ENCODE measurements at places on chromosomes 4 and X. TPM values are rescaled to one million over a fixed set of nuclear protein-coding genes. Genes with fewer than 3 reads are reported as not detected.

GRCh38 chrX:1661048-1661921, 46.4 kb downstream of the ASMT start:
- no peaks in the 10 kb centered on the region for H3K27me3 ChIP-seq
- no peak overlapping the region for H3K27ac ChIP-seq
- H3K4me3 ChIP-seq, result peak overlapping the region; percentile 28
- no peaks in the 10 kb centered on the region for H3K36me3 ChIP-seq
- no peak for DNase-seq

GRCh38 chr4:123528501-123529277, 132.1 kb downstream of the SPRY1 start:
- no peak overlapping the region for H3K4me3 ChIP-seq
- H3K27ac ChIP-seq, result no peak overlapping the region
- DNase-seq, result peak; percentile 20
- H3K4me1 ChIP-seq, result no peaks in the 10 kb centered on the region
- H3K27me3 ChIP-seq, result no peaks in the 10 kb centered on the region
- no peaks in the 10 kb centered on the region for H3K36me3 ChIP-seq

DNA sequence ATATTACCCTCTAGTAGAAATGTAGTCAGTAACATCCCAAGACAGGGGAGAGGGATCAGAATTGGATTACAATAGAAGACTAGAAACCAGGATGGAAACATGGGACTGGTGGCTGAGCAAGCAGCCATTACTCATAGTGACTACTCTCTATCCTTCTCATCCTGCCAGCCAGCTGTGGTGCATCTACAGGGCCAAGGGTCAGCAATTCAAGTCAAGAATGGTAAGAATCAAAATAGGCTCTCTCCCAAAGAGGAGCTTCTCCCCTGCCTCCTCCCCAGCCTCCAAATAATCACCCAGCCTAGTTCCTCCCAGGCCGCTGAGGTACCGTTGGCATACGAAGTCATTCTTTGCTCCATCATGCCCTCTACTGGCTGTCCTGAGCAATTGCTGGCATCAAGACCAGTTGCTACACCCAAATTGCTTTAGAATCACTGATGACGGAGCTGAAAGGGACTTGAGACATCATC, 19.4 kb downstream of the AWAT2 start:
- H3K4me3 ChIP-seq, result no peak overlapping the region
- H3K27me3 ChIP-seq, result no peaks in the 10 kb centered on the region
- no peaks in the 10 kb centered on the region for H3K4me1 ChIP-seq

GRCh38 chr4:73387552-73387951, 16.5 kb upstream of the ALB start:
- no peak overlapping the region for H3K4me3 ChIP-seq
- no peak overlapping the region for H3K27ac ChIP-seq
- H3K4me1 ChIP-seq, result no peaks in the 10 kb centered on the region
- no peaks in the 10 kb centered on the region for H3K27me3 ChIP-seq

DNA sequence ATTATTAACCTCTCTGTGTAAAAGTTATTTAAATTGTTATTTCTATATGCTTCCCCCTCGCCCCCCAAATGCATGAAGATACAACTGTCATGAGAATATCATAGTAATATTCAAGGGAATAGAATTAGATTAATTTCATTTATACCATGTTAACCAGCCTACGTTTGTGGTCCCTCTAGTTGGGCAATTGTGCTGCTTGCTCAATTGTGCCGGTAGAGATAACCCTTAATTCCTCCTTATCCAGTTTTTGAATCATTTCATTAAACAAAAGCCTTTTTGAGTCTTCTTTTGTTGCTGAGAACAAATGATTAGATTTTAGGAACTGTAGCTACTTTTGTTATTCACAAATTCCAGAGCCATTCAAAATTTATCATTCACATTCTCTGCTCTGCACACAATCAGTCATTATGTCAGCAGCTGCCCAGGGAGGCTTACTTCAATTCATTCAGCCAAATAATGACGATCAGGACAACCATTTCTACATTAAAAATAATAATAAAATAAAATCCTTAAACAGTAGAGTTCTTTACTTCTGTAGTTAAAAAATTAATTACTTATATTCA, 98.1 kb downstream of the ADGRL3 start:
- H3K4me3 ChIP-seq, result no peak overlapping the region
- peaks cover 15% of the 10 kb centered on the region for H3K4me1 ChIP-seq
- H3K27ac ChIP-seq, result no peak overlapping the region
- H3K36me3 ChIP-seq, result no peaks in the 10 kb centered on the region

The ABLIM2 gene
- total RNA-seq, result 3.1 TPM

The HMX1 gene
- total RNA-seq, result not detected

Data from stomach (tissue), 19 donors.